ENCODE measurements at places on chromosomes 4 and X.

GRCh38 chr4:113173793-113174264 lies 124.4 kb downstream of the ANK2 start:
- DNase-seq, result no peak

DNA sequence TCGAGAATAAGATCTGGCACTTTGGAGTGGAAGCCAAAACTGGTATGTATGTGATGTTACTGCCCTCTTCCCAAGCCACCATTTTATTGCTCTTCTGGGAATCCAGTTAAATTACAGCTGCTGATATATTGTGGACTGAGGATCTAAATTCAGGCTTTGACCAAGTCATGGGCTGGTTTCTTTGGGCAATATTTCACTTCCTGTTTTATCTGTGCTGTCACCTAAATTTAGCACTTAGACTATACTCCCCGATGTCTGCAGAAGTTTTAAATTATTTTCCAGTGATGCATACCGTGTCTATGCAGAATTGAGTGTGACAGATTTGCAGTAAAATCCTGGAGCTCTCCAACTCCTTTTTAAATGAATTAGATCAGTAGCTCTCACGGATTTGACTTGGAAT lies 100.0 kb downstream of the TEX13A start:
- no peak for DNase-seq

DNA sequence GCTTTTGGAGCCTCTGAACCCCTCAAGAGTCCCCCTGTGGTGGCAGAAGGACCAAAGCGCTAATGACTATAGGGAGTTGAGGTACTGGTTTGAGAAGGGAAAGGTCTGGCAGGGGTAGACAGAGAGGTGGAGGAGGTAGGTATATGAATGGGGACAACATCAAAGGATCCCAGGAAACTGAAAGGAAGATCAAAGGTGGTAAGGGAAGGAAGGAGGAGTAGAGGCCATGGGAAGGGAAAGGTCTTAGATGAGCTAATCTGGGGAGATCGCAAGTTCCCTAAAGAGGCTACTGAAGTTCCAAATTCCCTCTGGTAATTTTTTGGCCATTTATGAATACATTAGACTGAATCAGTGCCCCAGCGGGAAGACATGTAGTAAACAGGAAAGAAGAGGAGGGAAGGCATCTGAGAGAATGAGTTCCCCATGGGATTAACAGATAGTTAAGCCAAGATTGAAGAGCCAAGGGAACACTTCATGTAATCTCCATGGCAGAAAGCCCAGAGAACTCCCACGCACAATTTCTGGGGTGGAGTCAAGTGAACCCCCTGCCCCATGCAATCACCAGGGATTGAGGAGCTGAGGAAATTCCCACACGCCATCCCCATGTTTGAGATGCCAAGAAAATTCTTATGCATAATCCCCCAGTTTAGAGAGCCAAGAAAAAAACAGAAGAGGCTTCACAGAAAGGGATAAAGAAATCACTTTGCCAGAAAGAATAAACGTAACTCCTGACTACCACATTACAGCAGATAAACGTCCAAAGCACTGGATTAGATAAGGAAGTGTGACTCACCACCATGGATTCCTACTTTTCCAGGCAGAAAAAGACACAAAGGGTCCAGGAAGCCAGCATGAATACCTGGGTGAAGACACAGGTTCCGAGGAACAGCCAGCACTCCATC lies 25.8 kb downstream of the ZNF630 start:
- DNase-seq, result no peak

GRCh38 chrX:12891171-12891570 lies 15.2 kb upstream of the TLR8 start:
- DNase-seq, result no peak

DNA sequence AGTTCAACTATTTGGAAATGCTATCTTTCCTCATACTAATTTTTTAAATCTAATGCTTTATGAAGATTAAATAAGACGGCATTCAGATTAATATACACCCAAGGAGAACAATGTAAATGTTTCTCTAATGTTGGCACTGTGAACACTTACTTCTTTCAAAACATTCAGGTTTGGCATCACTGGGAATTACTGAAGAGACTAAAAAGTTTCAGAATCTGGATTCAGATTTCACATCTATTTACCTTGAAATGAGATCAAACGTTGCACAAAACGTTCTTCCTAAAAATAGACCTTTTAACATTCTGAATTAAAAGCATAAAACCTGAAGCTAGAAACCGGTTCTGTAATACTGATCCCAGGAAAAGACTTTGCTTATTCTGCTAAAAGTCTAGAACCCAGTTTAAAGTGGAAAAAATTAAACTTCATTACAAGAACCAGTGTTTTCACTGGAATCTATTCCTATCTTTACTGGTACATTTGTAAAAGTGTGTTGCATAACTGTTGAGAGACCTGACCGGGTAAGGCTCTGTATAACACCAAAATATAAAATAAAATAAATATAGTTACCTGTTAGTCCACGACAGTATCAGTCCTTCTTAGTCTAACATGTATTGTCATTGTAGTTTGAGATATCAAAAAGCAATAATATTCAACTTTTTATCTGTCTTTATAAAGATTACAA lies 117.4 kb upstream of the MAP9 start:
- DNase-seq, result no peak

GRCh38 chrX:55161581-55161980 lies 58.6 kb upstream of the PAGE5 start:
- peak; percentile 3 for DNase-seq

- no peak for DNase-seq
Observed at GRCh38 chr4:161991811-161992210, 172.0 kb downstream of the FSTL5 start.

GRCh38 chrX:100609591-100609990 lies 24.9 kb downstream of the TNMD start:
- DNase-seq, result no peak

DNA sequence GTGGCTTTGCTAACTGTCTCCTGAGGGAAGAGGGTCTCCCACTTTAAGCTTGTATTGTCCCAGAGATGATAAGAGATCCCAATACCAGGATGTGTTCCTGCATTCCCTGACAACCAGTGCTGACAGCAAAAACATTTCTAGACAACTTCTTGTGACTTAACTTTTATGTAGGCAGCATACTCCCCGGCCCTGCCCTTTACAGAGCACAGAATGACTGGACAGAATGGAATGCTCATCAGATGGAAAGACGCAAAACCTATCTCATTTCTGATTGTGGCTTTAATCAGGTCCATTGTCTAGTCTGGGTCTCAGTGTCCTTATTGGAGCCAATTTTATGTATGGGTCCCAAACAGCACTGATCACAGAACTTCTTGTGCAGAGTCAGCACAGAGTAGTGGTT lies 18.2 kb upstream of the PLAC1 start:
- DNase-seq, result no peak

- no peak for DNase-seq
Observed at GRCh38 chr4:102387552-102388150, 42.4 kb upstream of the SLC39A8 start.

GRCh38 chr4:36260731-36261130 lies 16.4 kb upstream of the ARAP2 start:
- no peak for DNase-seq

GRCh38 chrX:116181300-116181699 lies 10.8 kb downstream of the AGTR2 start:
- no peak for DNase-seq

GRCh38 chr4:11428231-11428898 lies at the start of gene HS3ST1:
Gene HS3ST1 (minus strand): TSS chr4:11428894. CDS start chr4:11400005, 28,889 bp downstream.
- no peak for DNase-seq

- DNase-seq, result no peak
Observed at GRCh38 chrX:134891652-134892051, 99.1 kb upstream of the SMIM10 start.

DNA sequence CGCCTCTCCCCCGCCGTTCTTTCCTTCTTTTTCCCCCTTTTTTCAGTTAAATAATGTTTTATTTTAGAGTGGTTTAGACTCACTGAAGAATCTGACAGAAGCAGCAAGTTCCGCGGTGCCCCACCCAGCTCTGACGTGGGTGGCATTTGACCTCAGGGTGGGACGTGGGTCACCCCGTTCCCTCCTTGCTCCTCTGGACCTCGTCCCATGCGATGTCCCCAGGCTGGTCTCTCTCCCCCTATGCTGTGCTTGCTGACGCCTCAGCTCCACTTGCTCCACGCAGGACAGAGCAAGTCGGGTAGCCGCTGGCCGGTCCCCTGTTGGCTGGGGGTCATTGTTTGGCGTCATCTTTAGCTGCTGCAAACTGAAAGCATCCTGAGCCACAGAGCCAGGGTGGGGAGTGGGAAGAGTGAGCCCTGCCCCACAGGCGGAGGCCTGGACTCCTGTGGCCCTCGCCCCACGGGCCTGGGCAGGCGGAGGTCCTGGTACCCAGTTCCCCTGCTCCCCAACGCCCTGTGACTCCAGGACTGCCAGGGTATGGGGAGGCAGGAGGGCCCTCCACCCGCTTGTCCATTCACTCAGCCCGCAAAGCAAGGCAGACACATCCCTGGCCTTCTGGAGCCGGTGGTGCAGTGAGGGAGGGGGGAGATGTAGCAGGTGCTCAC lies 30.8 kb downstream of the TRMT44 start:
- no peak for DNase-seq

GRCh38 chr4:47410271-47410670 lies 53.2 kb downstream of the COMMD8 start:
- DNase-seq, result no peak

- no peak for DNase-seq
Observed at GRCh38 chr4:168876106-168876505, 133.9 kb downstream of the CBR4 start.

GRCh38 chr4:86050496-86050895 lies 309.4 kb downstream of the MAPK10 start:
- no peak for DNase-seq

DNA sequence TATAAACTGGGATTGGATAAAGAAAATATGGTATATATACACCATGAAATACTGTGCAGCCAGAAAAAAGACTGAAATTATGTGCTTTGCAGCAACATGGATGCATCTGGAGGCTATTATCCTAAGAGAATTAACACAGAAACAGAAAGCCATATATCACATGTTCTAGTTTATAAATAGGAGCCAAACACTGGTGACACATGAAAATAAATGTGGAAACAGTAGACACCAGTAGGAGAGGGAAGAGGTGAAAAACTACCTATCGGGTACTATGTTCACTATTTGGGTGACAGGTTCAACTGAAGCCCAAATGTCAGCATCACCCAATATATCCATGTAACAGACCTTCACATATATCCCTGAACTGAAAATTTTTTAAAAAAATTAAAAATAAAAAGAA lies 725.1 kb downstream of the C4orf33 start:
- DNase-seq, result no peak

DNA sequence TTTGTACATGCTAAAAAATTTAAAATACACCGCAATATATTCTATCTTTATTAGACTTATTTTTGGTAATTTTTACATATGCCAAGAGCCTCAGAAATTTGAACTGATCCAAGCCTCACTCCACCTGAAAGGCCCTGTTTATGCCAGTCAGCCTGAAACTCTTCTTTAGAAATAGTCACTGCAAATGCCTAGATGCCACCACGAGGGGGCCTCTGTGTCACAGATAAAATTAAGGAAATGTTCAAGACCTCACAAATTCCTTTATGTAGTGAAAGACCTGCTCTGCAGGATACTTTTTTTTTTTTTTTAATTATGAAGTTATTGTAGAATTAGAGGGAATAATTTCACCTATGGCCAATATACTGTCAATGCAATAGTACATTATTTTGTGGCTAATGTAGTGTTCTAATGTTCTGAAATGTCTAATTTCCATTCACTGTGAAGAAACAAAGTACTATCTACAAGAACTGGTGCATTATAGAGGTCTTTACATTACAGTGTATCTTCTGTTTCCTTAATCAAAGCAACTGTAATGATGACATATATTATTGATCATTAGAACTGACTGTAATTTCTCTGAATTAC lies 69.8 kb downstream of the DTHD1 start:
- DNase-seq, result peak; percentile 77

- no peak for DNase-seq
Observed at GRCh38 chr4:84957514-84958420, 8.7 kb downstream of the WDFY3 start.

- no peak for DNase-seq
Observed at GRCh38 chr4:15007201-15007600, 4.9 kb downstream of the CPEB2 start.

DNA sequence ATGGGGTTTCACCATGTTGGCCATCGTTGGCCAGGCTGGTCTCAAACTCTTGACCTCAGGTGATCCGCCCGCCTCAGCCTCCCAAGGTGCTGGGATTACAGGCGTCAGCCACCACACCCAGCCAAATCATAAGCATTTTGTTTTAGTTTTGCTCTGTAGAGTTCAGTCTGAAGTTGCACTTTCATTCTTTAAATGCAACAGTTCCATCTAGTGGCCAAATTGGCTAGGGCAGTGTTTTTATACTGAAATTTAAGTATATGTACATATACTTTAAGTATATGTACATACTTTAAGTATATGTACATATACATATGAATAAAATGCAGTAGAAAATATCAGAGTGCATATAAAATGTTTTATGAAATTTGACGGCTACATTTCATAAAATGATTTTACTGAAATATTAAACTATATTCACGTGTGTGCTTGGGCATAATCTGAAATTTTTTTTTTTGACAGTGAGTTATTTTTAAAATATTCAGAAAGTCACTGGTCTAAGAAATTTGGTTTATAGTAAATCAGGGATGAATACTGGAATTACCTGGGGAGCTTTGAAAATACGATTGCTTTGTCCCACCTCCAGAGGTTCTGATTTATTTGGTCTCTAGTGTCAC lies 145.5 kb downstream of the NWD2 start:
- peak; percentile 23 for DNase-seq

DNA sequence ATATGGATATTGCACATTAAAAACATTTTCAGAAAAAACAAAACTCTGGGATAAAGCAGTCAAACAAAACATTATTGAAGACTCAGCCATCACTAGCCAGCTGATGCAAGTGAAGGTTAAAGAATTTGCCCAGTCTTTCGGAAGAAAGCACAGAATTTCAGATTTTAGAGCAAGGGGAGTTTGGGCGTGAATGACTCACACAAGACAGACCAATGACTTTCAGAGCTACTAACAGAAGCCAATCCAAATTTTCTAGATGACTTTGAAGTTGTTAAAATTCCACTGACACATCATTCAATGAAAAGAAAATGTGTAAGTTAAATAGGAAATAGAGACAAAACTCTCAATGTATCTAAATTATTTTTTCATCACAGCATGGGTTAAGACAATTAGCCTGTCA lies 4.0 kb downstream of the MRFAP1L1 start:
- DNase-seq, result no peak

- no peak for DNase-seq
Observed at GRCh38 chr4:84917086-84917821, 49.2 kb downstream of the WDFY3 start.

- DNase-seq, result no peak
Observed at GRCh38 chrX:12372111-12372510, 233.8 kb downstream of the FRMPD4 start.

- DNase-seq, result no peak
Observed at GRCh38 chr4:130071746-130072145, 975.8 kb downstream of the C4orf33 start.

- DNase-seq, result no peak
Observed at GRCh38 chrX:10566716-10567097, 53.7 kb downstream of the MID1 start.
